ENCODE measurements at places on chromosomes 5 and 9.
A peak's percentile ranks its signal among the peaks of the same experiment; 100 is the strongest.

- DNase-seq, result peak; percentile 46
These were observed 23.4 kb downstream of the SPACA9 start for GRCh38 chr9:132901858-132902831.

DNA sequence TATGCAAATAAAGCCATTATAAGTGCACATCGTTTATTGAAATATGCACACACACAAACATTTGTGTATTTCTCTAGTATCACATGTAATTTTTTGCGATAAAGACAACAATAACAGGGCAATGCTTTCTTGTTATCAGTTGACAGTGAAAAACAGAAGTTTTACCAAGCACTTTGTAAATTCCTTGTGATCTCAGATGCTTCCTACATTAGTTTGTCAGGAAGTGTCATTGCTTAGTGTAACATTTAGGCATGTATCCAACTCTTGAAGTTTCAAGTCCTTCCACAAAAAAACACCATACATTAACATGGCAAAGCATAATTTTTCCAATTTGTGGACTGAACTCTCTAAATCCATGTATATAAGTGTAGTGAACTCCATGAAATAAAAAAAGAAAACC, 46.4 kb downstream of the MOCS2 start:
- no peak for DNase-seq

GRCh38 chr5:111737716-111738115, 19.3 kb downstream of the NREP start:
- DNase-seq, result no peak

- peak; percentile 32 for DNase-seq
These were observed 15.9 kb upstream of the CDC20B start for GRCh38 chr5:55188656-55189540.

DNA sequence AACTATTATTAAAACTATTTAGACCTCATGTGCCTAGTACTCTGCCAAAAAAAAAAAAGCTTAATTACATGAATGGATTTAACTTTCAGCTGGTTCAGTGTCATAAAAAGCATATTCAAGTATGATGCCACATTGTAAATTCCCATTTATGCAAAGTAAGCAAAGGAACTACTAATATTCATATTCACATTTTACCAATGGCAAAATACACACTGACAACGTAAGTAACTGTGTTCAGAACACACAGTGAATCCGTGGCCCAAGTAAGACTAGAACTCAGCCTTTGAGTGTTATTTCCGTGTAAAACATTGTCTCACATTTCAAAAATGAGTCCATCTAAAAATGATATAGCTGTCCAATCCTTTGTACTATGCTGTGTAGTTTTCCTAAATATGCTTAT, 56.8 kb downstream of the PPP2R2B start:
- no peak for DNase-seq

GRCh38 chr9:37550781-37551180, 25.4 kb downstream of the FBXO10 start:
- DNase-seq, result no peak

- no peak for DNase-seq
These were observed 45.3 kb upstream of the OSMR start for GRCh38 chr5:38800515-38800914.

DNA sequence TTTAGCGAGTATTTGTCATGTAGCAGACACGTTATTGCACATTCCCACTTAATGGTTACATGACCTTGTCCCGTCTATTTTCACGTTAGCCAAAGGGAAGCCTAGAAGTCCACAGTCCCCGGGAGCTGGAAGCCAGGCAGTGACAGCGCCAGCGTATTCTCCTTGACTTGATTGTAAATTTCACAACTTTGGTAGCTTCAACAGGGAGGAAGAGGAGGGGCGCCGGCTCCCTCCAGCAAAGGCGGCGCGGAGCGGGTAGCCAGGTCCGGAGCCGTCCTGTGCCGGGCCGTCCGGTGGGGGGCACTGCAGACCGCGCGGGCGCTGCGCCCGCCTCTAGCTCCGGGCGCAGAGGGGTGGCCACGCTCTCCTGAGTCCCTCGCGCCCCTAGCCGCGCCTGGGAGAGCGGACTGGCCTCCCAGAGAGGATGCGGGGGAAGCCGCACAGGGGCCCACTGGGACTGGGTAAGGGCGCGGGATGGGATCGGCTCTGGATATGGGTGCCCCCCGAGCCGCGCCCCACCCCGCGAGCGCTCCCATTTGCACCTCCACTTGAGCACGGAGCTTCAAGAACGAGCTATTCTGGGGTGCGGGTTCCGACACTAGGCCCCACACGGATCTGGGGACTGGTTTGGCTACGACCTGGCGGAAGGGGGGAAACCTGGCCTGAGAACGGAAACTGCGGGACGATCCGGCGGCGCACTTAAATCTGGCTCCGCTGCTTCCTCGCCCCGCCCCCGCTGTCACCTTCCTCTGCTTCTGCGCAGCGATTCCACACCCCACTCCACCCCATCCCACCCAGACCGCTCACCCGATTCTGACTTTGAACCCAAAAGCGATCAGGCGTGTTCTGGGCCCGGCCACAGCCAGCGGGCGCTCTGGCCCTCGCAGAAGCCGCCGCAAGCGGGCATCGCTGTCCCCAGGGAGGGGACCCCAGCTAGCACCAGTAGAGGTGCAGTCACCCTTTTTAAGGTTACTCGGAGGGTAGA, 23.8 kb downstream of the KLF4 start:
- DNase-seq, result no peak

- no peak for DNase-seq
These were observed 278.0 kb downstream of the NTRK2 start for GRCh38 chr9:84947412-84947972.

DNA sequence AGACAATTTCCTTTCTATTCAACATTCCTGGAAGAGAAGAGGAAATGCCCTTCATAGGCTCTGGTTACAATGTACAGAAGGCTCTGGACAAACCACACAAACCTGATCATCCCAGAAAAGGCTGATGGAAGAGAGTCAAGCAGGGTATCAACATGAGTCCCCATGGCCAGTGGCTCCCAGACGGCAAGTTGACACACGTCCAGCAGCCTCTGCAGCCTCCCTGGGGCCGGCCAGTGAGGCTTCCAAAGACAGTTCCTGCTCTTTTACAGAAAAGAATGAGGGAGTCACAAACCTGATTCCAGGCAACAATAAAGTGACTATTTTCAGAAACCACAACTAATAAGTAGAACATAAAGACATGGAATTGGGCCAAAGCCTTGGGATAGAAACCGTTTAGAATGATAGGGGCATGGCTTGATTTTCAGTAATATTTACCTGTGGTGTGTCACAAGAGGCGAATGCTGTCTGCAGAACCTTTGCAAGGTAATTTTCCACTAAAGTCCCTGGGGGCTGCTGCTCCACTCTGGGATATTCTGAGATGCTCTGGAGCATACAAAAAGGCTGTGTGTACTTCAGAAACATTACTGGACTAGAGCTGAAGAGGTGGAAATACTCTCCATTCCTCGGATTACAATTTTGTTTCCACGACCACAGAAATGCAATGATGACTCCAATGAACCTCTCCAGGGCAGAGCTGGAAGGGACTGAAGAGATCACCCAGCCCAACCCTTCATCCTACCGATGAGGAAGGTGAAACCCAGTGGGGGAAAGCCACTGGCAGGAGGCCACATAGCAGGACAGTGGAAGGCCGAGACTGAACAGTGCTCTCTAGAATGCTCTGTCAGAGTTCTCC, 10.4 kb downstream of the MED27 start:
- DNase-seq, result peak; percentile 71

GRCh38 chr5:160083501-160083900, 35.7 kb downstream of the PWWP2A start:
- DNase-seq, result no peak

GRCh38 chr5:129077433-129078075, 17.0 kb upstream of the ISOC1 start:
- DNase-seq, result no peak

DNA sequence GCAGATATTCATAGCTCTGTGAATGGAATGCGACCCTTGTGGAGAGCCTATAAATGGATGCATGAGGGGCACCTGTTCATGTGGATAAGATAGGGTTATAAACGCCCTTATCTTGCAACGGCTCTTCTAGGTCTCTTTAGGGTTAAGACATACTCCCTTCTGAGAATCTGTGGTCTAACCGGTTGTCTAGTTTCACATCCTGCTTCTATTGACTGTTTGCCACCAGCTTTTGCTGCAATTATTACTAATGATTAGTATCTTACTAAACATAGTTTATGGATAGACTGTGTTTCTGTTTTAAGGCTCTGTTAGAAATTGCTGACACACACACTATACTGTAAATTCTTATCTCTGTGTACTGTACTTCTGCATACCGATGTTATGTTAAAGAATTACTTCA, 198.9 kb upstream of the CYLC2 start:
- no peak for DNase-seq

GRCh38 chr9:92754091-92754745, 10.4 kb downstream of the BICD2 start:
- DNase-seq, result no peak

GRCh38 chr5:55406292-55406691, 98.5 kb downstream of the MTREX start:
- DNase-seq, result peak; percentile 29

GRCh38 chr9:26706223-26706622, 186.4 kb downstream of the CAAP1 start:
- no peak for DNase-seq
